ENCODE measurements at places on chromosomes 7 and 10.

GRCh38 chr10:30437031-30437841 is 3.3 kb downstream of the MAP3K8 start:
- DNase-seq, result peak; percentile 66

DNA sequence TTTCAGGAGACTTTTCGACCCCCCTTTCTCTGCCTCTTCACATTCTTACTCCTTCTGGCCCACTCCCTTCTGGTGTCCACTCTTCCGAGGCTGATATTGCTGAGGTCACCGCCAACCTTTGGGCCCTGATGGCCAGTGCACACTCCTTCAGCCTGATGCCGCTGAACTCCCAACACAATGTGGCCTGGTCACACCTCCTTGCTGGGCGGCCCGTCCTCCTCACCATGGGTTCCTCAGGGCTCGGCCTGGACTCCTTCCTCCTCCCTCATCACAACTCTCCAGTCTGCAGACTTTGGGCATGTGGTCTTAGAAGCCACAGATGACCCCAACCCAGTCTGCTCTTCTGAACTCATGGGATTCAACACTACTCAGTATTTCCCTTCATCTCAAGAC is 583.0 kb upstream of the MGMT start:
- DNase-seq, result no peak

DNA sequence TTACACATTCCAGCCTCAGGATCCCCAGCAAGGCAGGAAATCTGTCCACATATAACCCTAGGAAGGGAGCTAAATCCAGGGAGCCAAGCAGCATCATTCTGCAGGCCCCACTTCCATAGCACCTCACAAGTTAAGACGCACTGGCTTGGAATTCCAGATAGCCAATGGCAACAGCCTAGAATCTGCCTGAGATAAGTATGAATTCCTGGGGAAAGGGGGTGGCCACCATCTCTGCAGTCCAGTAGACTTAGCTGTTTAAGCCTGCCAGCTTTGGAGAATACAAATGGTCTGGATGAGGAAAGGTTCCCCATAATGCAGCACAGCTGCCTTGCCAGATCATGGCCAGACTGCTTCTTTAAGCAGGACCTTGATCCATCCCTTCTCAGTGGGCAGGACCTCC is 179.4 kb upstream of the PRSS1 start:
- DNase-seq, result no peak

DNA sequence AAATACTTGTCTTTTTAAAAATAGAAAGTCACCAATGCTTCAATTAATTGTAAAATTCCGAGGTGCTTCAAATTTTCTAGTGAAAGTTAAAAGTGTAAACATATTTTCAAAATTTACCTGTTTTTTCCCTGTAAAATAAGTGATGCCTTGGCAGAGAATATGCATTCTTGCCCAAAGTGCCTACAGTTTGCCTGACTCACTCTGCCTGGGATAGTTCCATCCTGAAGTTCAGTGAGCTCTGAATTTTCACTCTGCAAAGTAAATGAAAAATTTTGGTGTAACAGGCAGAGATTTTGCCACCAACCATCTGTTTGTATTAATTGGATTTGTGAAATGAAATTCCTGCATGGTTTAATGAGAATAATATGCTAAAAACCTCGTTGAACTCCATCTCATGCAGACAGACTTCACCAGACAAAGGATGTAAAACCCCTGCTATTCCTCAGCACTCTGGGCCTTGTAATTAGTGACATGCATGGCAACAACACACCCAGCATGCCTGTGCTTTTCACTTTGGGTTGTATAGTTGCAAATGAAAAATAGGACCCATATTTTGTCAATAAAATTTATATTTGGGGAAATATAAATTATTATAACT is 117.4 kb upstream of the GNAI1 start:
- no peak for DNase-seq

DNA sequence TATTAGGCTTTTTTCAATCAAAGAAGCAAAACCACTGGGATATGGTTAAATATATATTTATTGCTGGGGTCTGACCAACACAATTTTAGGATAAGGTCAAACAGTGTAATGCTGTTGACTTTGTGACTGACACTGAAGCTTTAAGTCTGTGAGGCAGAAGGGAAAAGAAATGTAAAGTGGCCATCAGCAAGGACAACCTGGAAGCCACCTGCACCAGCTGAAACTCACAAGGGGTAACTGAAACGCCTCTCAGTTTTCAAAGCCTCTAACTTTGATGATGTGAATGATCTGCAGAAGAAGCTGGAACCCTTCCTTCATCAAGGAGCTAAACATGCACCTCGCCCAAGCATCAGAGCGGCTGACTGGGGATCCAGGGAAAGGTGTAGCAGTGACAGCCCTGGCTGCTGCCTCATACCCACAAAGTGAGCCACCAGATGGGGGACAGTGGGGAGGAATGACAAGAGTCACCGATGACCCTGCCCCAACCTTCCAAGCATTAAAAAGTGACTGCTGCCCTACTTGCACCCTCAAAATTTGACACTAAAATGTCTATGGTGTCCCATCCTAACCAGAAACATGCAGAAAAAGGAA is 284.9 kb upstream of the CNTNAP2 start:
- DNase-seq, result no peak

DNA sequence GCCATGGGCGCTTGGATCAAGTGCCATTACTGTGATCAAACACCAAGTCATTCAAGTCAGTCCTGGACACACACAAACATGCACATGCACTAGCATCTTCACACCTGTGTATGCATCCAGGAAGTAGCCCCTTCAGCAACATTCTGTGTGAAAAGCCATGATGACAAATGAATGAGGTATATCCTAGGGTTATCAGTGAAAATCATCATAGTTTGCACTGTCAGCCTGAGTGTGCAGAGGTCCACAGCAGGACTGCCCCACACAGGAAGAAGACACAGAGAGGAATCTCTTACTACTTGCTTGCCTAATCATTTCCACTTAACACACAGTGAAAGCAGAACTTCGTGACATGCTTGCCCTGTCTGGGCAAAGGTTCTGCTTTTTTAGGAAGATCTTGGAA is 184.0 kb upstream of the ADO start:
- no peak for DNase-seq

DNA sequence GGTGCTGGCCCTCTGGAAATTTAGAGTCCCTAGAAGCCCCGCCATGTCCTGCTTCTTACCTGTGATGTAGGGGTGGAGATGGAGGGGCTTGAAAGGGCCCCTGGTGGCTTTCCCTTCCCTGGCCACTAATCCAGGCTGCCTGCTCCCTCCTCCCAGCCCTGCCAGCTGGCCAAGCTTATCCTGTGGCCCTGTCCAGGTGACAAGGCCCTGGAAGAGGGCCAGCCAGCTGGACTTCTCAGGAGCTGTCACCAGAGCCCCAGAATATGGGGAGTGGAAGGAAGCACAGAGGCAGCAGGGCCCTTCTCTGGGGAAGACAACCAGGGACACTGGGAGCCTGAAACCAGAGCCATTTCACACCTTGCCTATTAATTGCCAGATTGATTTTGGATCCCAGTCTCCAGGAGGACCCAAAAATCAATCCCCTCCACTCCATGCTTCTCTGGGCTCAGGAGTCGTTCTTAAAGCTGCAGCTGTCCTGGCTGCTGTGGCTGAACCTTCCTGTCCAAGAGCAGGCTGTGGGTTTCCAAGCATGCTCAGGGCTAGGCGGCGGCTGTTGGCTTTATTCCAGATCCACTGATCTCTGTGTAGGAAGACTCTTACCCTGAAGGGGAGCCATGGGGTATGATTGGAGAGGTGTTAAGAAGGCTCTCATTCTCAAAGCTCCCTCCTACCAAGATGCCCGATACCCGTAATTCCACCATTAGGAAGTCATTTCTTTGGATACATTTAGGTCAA is 52.6 kb upstream of the PCBD1 start:
- no peak for DNase-seq

GRCh38 chr7:128948976-128949760 is 11.4 kb downstream of the IRF5 start:
- no peak for DNase-seq

DNA sequence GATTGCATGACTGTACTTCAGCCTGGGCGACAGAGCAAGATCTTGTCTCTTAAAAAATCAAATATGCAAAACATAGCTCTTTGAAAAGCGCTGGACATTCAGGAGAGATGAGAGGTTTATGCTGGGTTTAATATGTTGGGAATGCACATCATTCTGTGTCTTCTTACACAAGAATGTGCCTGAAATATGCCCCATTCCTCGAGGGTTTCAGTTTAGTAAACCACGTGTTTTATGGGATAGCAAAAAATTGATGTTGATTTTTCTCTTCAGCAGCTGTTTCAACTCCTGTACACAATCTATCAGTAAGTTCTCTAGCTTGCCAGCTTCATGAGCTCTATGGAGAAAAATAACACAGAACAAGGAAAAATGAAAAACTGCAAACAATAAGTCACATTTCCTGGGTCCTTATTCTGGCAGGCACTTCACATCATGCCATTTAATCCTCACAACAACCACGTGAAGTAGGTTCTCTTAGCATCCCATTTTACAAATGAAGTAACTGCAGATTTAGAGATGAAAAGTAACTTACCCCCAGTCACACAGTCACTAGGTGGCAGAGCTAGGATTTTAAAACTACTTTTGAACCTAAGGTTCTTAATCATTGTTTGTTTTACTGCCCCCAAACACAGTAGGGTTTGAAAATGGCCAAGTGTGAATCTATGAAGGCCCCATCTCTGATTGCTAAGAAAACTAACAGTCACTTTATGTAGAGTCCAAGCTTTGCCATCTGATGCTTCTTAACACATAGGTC is 423.6 kb downstream of the PHTF2 start:
- no peak for DNase-seq

GRCh38 chr10:79061441-79062315 is 7.1 kb upstream of the ZMIZ1 start:
- no peak for DNase-seq

DNA sequence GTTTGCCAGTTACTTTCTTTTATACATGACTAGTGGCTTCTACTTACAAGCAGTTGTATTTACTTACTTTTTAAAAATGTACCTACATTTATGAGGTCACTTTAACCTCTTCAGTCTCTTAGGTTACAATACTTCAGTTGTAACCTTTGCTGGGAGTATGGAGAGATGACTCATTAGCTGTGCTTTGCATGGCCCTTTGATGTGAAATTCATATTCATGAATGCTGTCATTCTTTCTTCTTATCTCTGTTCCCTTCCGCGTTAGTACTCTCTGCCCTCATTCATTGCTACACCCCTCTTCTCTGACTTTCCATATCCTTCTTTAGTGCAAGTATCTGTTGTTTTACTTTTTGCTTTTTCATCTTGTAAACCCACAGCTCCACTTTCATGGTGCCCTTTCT is 164.3 kb downstream of the BMPER start:
- no peak for DNase-seq

- DNase-seq, result peak; percentile 14
Measured at GRCh38 chr10:21702633-21703111, 168.6 kb downstream of the MLLT10 start.

- DNase-seq, result no peak
Measured at GRCh38 chr10:13047529-13048206, 46.2 kb upstream of the CCDC3 start.

DNA sequence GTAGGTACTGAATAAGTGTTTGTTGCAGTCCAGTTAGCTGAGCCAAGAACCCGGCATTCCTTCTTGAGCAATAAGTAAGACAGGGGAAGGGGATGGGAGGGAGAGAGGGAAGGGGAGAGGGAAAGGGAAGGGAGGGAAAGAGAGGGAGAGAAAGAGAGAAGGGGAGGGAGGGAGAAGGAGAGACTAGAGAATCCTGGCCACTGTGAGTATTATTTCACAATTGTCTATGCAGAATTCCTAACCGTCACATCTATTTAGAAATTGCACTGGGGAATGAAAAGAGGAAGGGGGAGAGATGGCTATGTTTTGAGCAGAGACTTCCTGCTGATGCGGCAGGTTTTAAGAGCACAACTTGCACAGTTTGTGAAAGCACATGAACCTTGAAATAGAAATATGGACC is 251.4 kb upstream of the ZMIZ1 start:
- DNase-seq, result no peak
